HepG2 (cell line): ENCODE measurements at places on chromosomes 7 and 10. TPM values are rescaled to one million over a fixed set of nuclear protein-coding genes. Genes with fewer than 3 reads are reported as not detected.

Gene ZNF117
- 3.9 and 6.6 TPM in 2 replicates for total RNA-seq

Gene RPS24
- 2,690 and 3,176 TPM in 2 replicates for total RNA-seq

- H3K4me1 ChIP-seq: no peaks in the 10 kb centered on the region
- H3K36me3 ChIP-seq: no peaks in the 10 kb centered on the region
- H3K27me3 ChIP-seq: no peaks in the 10 kb centered on the region
- DNase-seq: no peak
- H3K4me3 ChIP-seq: no peak overlapping the region
These were observed 4.2 kb downstream of the CCL24 start for GRCh38 chr7:75809396-75809795.

DNA sequence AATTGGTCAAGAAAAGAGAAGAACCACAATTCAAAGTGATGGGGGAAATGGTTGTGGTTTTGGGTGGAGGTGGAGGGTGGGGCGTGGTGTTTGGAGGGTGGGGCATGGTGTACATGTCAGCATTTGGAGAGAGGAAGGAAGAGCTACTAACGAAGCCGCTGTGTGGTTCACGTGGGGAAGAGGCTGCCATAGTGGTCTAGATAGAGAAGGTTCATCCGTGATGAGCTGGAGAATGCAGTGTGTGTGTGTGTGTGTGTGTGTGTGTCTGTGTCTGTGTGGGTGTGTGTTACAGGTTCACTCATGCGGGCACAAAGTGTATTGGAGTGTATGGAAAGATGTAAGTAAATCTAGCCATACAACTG, 6.1 kb upstream of the VCL start:
- no peak overlapping the region for H3K27ac ChIP-seq
- no peak for DNase-seq
- peaks cover 22% of the 10 kb centered on the region for H3K4me1 ChIP-seq
- H3K27me3 ChIP-seq: no peaks in the 10 kb centered on the region

DNA sequence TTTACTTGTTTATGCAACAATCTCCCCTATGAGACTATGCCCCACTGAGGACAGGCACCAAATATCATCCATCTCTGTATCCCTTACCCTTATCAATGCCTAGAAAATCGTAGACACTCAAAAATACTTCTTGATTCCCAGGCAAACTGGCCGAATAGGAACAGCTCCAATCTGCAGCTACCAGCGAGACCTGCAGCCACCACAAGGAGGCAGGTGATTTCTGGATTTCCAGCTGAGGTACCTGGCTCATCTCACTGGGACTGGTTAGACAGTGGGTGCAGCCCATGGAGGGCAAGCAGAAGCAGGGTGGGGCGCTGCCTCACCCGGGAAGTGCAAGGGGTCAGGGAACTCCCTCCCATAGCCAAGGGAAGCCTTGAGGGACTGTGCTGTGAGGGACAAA, 10.8 kb upstream of the PPP1R3C start:
- no peaks in the 10 kb centered on the region; the same call in 2 of the 3 replicates for H3K27me3 ChIP-seq
- H3K36me3 ChIP-seq: no peaks in the 10 kb centered on the region
- no peak overlapping the region for H3K4me3 ChIP-seq

DNA sequence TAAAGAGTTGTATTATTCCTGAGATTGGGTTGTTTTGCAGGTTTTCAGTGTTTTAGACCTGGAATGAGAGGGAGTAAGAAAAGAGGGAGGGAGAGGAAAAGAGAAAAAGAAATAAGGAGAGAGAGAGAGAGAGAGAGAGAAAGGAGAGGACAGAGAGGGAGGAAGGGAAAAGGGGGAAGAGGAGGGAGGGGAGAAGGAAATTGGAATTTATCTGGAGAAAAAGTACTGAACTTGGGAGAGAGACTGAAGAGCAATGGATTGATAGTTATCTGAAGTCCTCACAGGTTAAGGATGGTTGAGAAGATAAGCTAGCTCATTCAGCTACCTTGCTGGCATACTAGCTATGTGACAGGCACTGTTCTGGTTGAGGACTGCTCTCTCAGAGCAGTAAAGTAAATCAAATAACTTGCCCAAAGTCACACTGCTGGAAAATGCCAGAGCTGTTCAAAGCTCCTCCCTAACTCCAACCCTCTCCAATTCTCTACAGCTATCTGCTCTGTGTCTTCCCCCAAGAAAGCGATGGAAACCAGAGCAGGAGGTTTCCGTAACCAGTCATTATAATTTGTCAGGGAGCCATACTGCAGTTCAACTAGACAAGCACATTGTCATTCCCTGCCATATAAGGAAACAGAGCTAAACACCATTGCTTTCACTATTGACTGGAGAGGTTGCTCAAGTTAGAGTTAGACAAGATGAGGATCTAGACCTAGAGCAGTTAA, 10.7 kb downstream of the CALD1 start:
- no peaks in the 10 kb centered on the region for H3K27me3 ChIP-seq
- DNase-seq: no peak
- H3K36me3 ChIP-seq: no peaks in the 10 kb centered on the region
- no peak overlapping the region for H3K4me3 ChIP-seq
- H3K4me1 ChIP-seq: no peaks in the 10 kb centered on the region
